Brain microvascular endothelial cell (primary cell): ENCODE measurements at places on chromosomes 4 and X.

DNA sequence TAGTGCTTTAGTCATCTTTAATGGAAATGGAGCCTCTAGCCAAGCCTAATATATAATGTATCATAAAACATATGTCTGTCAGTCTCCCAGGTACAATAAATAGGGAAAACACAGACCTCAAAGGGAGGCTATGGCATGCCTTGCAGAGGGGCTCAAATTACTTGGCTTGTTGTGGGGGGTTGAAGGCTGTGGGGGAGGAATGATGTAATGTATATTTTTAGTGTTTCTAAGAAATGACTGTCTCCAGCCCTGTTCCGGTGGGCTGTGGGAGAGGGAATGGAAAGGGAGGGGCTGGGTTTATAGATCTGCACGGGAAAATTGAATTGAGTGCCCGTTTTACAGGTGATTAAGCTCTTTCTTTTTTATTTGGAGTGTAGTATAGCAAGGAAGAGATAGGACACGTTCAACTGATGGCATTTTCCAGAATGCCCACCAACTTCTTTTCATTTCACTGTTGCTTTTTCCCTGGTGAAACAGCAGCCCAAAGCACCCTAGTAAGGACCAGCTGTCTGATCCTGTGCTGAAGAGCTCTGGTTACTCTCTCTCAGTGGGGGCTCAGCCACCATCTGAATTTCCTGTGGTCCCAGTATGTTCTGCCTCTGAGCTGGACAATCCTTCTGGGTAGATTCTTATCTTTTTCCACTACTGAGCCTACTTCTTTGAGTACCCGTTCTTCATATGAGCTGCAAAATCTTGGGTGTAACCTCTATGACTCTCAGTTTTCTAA lies 220.7 kb upstream of the CASK start:
- DNase-seq: no peak

DNA sequence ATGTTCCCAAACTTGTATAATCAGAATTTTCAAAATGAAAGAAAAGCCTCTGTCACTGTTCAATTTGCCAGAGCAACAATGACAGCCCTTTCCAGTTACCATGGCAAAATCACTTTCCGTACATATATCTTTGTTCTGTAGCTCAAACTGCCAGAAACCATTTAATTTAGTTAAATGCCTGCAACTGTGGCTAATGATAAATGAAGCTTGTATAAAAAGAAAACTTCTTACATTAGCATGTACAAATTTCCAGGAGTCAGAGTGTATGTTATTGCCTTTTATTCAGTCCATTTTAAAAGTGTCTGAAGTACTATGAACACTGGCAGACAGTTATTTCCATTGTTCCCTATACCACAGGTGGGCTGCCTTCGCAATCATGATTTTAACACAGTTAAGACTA lies 30.3 kb downstream of the ARAP2 start:
- DNase-seq: no peak

- DNase-seq: no peak
Measured at GRCh38 chr4:25535278-25535677, 120.4 kb upstream of the SLC34A2 start.

GRCh38 chr4:185874516-185875230 lies 62.7 kb upstream of the SORBS2 start:
- peak; percentile 39 for DNase-seq

GRCh38 chrX:155246748-155247147 lies 17.5 kb downstream of the RAB39B start:
- DNase-seq: no peak

GRCh38 chr4:102683881-102684609 lies 76.7 kb downstream of the MANBA start:
- peak; percentile 21 for DNase-seq

DNA sequence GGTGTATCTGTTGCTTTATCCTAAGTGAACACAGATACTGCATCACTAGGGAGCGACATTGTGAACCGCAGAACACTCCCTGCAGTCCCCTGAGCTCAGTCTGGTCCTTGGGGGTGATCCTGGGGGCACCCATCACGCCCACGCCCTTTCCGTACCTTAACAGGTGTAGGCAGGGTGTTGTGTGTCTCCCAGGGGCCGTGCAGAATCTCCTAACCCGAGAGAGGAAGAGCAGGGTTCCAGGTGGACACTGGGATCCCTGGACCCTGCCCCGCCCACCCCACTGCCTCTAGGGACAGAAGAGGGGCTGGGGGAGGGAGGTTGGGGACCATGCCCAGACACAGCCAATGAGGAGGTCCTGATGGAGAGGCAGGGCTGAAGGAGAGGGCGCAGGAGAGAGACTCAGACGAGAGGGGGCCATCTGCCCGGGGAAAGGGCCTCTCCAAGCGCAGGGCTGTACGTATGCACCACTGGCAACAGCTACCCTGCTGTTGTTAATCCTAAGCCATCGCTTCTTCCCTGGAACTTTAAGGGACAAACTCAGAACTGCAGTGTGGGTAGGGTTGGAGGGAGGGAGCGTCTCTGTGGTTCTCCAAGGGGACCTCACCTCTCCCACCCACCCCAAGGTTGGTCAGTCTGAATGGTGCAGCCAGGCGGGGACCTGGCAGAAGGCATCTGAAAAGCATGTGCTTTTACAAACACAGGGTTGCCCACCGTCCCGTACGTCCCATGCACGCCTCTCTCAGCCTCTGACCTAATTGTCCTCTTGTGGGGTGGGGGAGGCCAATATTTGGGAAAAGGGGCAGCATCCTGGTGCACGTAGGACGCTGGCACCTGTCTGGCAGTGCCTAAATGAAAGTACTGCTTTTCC lies 2.5 kb downstream of the P2RY8 start:
- no peak for DNase-seq

DNA sequence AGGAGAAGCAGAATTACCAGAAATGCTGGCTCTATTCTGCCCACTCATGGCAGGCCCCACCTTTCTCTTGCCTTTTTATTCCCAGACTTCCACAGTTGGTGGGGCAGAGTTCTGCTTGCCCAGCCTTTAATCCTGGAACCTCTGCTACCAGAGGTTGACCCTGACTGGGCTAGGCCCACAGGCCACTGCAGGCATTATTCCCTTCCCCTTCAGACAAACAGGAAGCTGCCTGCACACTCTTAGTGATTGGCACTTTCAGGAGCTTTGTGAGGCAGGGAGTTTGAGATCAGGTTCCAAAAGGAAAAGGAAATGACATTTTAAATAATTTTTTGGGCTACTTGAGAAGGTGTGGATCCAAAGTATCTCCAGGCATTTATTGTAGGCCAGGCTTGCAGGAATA lies 18.8 kb downstream of the MSN start:
- DNase-seq: no peak

DNA sequence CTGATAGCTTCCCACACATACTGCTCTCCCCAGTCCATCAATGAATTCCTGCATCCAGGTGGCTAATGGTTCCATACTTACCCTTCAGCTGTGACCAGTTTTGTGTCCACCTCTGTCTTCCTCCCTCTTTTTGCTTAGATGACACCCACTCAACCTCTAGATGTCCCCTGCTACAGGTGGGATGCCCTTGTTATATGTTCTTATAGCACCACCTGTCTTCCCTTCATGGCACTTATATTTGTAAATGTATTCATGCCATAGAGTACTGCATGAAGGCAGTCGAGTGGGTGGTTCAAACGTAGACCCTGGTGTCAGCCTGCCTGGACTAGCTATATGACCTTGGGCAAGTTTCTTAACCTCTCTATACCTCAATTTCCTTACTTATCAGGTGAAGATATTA lies 6.5 kb upstream of the USP46 start:
- no peak for DNase-seq

DNA sequence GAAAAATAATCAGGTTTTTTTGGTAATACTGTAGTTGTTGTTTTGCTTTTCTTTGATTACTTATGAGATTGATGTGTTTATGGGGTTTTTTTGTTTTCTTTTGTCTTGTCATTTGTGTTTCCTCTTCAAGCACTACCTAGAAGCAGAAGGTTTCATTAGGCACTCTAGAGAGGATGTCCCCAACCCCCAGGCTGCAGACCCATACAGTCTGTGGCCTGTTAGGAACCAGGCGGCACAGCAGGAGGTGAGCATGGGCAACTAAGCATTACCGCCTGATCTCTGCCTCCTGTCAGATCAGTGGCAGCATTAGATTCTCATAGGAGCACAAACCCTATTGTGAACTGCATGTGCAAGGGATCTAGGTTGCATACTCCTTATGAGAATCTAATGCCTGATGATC lies 22.9 kb upstream of the NOCT start:
- no peak for DNase-seq

- DNase-seq: no peak
Measured at GRCh38 chrX:135000516-135000915, 9.7 kb downstream of the SMIM10 start.

GRCh38 chr4:22129454-22130029 lies 181.0 kb upstream of the KCNIP4 start:
- peak; percentile 37 for DNase-seq

DNA sequence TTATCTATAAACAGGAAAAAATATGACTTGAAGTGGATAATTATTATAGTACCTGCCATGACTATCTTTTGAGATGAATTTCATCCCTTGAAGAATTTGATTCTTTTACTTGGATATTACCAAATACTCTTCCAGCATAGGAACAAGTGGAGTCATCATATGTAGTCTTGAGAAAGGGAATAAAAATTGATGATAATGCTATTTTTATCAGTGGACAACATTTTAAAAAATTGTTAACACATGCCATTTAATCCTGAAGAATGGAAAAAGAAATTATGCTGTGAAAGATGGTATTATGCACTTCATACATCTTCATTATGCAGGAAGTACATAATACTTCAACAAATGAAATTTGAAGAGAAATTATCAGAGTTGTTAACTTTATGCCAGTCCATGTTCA lies 83.6 kb downstream of the ITIH6 start:
- no peak for DNase-seq

GRCh38 chr4:8860096-8860891 lies 11.3 kb downstream of the HMX1 start:
- DNase-seq: no peak

DNA sequence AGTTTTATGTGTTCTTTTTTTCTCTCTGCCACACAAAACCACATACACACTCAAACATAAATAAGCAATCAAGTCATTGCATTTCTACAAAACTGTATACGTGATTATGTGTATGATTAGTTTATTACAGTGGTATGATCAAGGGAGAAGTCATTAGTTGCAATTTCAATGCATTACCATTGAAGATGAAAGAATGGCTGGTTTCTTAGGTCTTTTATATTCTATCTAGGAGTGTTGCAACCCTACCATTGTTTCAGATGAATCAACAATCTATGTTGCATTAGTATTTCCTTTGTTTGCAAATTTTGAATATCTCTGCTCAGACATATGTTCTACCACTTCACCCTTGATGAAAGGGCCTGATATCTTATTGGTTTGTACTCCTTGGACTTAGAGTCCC lies 6.8 kb downstream of the ANXA3 start:
- DNase-seq: no peak

- no peak for DNase-seq
Measured at GRCh38 chr4:41644915-41645295, 103.6 kb downstream of the PHOX2B start.

DNA sequence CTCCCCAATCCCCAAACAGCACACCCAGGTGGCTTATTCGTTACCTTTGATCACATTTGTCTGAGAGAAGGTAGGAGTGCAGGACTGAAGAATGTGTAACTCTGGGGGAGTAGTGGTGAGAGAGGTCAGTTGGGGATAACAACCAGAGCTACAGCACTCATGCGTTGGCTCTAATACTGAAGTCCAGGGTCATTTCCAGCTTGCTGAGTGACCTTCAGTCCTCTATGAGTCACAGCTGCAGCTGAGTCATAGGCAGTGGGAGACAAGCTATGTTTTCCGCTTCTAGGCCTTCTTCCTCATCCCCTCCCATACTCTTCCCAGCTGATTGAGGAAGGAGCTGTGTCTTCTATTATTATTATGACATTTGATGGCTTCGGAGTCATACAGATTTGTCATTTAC lies 31.6 kb upstream of the CT47C1 start:
- peak; percentile 75 for DNase-seq

DNA sequence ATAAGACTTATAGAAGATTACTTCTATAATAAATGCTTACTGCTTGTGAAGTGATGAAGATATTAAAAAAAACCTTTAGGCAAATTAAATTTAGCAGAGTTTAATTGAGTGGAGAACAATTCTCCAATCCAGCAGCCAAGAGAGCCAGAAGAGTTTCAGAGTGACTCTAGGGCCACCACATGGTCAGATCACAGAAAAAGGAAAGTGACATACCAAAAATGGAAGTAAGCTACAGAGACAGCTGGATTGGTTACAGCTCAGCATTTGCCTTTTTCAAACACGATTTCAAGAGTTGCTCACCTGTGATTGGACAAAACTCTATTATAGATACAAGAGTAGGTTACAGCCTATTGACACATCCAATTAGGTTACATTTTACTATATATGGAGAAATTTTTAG lies 79.0 kb upstream of the TRAM1L1 start:
- no peak for DNase-seq

GRCh38 chrX:102546828-102547493 lies 30.4 kb upstream of the TMSB15A start:
- no peak for DNase-seq

DNA sequence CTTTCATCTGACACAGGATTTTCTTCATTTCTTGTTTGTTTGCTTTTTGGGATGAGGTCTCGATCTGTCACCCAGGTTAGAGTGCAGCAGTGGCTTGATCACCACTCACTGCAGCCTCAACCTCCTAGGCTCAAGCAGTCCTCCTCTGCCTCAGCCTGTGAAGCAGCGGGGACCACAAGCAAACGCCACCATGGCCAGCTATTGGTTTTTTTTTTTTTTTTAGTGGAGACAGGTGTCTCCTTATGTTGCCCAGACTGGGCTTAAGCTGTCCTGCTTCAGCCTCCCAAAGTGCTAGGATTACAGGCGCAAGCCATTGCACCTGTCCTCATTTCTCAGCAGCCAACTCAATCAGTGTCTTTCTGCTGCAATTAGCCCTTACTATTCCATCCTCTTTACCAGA lies 10.3 kb downstream of the SPRY1 start:
- no peak for DNase-seq

GRCh38 chrX:2640436-2641150 lies 50.5 kb upstream of the CD99 start:
- no peak for DNase-seq

DNA sequence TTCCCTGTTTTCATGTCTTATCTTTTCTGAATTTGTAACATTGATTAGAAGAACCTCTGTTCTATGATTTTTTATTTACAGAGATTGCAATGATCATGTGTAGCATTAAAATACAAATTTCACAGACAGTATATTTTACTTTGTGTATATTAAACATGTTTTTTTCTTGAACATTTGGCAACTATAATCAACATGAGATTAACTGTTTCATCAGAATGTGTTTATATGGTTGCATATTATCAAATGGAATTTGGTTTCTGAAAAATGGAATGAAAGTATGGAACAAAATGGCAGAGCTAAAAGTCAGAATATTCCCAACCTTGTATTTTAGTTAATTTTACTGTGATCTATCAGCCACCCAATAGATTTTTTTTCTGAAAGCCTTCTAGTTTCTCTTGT lies 19.9 kb downstream of the ARSJ start:
- no peak for DNase-seq

GRCh38 chr4:95701500-95702170 lies 138.3 kb upstream of the PDHA2 start:
- peak; percentile 9 for DNase-seq

- DNase-seq: no peak
Measured at GRCh38 chrX:19789782-19790181, 97.6 kb downstream of the SH3KBP1 start.
